Bone marrow (tissue), 2 donors: ENCODE measurements at places on chromosomes 5 and 9.

DNA sequence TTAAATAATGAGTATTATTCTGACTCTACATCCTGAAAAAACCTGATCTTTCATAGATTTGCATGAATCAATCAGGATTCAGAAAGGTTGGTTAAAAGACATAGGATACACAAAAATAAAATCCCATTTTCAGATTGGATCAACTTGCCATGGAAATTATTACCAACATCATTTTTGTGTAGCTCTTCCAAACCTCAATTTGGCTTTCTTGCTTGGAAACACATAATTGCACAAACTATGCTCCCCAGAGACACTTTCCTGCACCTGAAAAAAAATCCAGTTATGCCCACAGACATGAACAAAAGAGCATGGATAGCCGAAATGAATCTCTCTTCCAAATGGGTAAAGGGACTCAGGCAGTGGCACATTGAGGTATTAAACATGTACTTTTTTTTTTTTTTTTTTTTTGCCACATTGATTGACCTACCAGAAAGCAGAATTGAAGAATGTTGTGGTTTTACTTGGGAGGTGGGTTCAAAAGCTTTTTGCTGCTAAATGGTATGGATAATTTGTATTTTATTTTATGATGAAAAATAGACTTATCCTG is 135.4 kb upstream of the FBN2 start:
- no peak for DNase-seq

GRCh38 chr9:89145097-89145496 is 33.5 kb downstream of the SHC3 start:
- no peak for DNase-seq

- DNase-seq = no peak
Observed at GRCh38 chr9:100670719-100671118, 92.8 kb downstream of the CAVIN4 start.

DNA sequence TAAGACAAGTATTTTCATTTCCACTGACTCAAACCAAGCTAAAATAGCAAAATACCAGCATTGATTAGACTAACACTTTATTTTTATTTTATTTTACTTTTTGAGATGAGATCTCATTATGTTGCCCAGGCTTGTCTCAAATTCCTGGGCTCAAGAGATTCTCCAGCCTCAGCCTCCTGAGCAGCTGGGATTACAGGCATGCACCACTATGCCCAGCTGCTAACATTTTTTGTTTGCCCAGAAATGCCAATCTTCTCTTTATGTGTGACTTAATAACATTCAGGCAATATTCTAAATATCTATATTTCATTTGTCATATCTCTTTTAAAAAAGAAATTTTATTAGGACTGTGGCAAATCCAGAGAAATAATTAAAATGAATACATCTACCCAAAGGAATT is 55.0 kb downstream of the OXCT1 start:
- no peak for DNase-seq

- no peak for DNase-seq
Observed at GRCh38 chr9:99834474-99834873, 12.8 kb downstream of the NR4A3 start.

GRCh38 chr9:80995759-80996158 is 693.6 kb downstream of the TLE1 start:
- DNase-seq = no peak

DNA sequence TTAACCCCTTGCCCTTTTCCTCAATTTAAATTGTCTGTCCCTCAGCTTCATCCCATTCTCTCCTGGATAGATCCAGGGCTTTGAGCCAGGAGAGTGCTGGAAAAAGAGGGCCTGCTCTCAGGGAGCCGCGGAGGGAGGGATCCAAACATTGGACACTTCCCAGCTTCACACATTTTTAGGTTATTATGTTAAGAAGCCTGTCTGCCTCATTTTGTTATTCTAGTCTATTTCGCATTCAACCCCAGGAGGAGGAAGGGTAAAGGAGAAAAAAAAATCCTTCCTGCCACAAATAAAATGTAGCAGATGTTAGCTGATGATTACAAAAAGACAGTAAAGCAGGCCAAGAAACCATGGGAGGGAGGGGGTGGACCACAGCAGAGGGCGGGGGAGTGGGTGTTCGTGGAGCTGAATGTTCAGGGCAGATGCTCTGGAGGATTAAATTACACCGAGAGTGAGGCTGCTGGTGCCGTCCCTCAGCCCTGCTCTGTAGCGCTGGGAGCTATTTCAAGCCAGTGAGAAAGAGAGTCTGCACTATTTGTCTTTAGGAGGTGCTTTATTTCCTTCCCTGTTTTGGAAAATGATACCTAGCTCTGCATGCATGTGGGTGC is 60.6 kb upstream of the ZFR start:
- no peak for DNase-seq

DNA sequence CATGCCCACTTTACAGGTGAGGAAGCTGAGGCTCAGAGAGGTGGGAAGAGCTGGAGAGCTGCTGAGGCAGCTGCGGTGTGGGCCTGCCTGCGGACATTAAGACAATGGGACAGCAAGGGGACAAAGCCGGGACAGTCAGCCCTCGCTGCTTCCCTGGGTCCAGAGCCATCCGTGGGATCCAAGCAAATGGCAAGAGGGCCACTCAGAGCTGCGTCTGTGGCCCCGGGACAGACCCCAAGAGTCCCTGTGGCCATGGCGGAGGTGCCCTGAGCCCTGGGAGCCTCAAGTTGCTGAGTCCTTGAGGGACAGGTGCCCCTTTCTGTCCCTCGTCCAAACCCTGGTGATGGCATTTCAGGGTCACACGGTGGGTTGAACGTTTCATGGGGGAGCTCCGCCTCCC is 191.9 kb downstream of the OLFM1 start:
- no peak for DNase-seq

- DNase-seq = no peak
Observed at GRCh38 chr5:40831346-40832210, 3.4 kb downstream of the RPL37 start.

DNA sequence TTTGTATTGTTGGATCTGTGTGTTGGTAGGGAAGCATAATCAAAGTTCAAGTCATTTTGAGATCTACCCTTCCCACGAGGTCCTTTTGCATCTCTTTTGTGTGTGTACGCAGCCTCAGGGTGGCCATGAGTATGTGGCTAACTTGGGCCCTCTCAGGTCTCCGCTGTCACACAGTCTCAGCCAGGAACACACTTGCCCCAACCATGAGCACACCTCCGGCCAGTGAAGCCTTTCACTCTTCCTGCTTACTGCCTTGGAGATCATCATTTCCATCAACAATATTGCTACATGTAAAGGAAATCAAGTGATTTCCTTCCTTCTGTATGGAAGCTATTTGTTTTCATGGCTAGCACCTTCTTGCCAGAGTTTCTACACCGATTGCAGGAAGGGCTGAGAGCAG is 13.9 kb downstream of the ZNF346 start:
- DNase-seq = no peak

GRCh38 chr9:21268347-21268657 is 28.5 kb upstream of the IFNA14 start:
- DNase-seq = no peak

- DNase-seq = no peak
Observed at GRCh38 chr5:108102463-108102862, 279.4 kb downstream of the FBXL17 start.

DNA sequence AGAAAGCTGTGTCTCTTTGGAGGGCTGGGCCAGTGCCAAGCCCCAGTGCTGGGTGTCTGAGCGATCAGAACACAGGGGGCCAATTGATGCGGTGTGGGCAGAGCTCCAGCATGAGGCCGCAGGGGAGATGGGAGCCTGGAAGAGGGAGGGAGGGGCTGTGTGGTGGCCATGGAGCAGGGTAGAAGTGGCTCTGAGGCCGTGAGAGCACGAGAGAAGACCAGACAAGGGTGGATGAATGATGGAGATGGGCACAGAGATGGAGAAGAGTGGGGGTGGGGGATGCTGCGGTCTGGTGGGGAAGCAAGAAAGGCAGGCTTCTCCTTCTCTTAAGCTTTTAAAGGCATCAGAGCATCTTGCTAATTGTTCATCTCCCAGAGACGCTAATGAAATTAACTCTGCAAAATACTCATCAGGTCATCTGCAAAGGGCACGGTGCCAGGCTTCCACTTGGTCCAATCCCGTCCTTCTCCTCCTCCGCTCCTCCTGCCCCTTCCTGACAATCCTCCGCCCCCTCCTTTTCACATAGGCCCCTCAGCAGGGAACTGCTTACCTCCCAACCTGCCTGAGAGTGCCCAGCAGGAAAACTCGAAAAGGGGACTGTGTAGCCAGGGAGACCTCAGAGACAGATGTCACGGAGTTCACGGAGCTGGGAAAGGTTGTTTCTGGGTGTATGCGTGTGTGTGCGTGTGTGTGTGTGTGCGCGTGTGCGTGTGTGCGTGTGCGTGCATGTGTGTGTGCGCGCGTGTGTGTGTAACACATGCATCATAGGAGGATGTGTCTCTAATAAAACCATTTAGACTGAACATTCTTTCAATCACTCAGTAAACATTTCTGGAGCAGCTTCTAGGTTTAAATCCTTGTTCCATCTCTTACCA is 7.1 kb upstream of the UNC5A start:
- no peak for DNase-seq

DNA sequence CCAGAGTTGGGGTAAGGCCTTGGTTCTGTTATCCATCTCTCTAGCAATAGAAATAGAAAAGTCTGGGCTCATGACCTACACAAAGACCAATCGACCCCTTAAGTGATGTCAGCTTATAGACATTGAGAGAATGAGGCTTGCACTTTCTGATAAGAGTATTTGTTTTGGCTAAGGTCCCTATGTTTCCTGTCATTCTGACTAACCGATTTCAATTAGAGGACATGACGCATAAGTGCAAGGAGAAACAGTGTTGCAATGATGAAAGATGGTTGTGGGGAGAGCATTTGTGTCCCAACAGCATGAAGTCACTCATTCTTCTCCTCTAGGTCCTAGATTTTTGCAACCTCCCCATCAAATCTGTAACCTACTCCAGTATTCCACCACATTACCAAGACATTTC is 255.1 kb downstream of the MAT2B start:
- no peak for DNase-seq

GRCh38 chr9:105887679-105888078 is 193.3 kb downstream of the TMEM38B start:
- DNase-seq = no peak

GRCh38 chr5:36887532-36887931 is 11.0 kb downstream of the NIPBL start:
- no peak for DNase-seq

- DNase-seq = no peak
Observed at GRCh38 chr5:38297830-38298608, 39.7 kb downstream of the EGFLAM start.

GRCh38 chr5:31921852-31922305 is 252.2 kb downstream of the GOLPH3 start:
- no peak for DNase-seq

DNA sequence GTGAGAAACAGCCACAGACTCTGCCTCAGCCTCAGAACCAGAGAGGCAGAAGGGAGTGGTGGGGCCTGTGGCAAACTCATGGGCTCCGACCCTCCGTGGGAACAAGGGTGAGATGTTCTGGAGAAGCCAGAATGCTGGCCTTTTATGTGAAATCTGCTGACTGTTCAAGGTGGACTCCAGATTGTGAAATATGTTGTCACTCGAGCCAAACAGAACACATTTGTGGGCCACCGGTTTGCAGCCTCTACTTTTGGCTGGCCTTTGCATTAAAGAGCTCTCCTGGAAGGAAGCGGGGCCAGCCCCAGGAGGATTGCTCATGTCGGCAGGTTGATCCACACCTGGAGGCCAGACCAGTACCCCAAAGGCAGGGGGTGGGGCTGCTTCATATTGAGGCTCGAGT is 62.4 kb downstream of the ERGIC1 start:
- no peak for DNase-seq

DNA sequence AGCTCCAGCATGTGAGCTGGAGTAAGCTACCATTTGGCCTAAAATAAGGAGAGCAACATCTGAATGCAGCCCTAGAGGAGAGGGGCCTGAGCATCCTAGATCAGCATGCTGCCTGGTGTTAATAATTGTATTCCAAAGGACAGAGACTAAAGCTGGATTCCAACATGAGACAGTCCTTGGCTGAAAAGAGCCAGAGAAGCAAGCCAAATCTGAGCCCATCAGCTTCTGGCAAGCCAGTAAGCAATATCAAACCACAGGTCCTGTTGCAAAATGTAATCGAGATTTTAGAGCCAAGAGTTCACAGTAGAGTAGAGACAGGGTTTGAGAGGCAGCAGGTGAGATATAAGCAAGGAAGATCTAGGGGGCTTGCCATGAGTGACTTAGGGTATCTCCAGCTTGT is 42.3 kb upstream of the DMAC1 start:
- DNase-seq = no peak

GRCh38 chr9:134549336-134549735 is 92.3 kb upstream of the COL5A1 start:
- DNase-seq = no peak

DNA sequence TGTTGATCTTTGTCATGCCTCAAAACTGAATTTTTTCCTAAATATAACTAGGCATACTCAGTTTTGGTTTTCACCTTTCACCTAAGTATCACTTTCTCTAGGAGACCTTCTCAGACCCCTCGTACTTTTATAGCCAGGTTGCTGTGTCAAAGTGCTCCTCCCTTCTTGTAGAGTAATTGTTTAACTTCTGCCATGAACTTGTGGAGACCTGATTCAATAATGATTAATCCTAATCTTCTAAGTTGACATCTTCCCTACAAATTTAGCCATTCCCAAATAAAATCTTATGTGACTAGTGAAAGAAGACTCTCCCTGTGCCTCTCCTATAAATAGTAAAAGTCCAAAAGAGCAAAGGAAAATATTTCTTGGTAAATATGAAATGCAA is 159.8 kb downstream of the SPATA31D1 start:
- no peak for DNase-seq

DNA sequence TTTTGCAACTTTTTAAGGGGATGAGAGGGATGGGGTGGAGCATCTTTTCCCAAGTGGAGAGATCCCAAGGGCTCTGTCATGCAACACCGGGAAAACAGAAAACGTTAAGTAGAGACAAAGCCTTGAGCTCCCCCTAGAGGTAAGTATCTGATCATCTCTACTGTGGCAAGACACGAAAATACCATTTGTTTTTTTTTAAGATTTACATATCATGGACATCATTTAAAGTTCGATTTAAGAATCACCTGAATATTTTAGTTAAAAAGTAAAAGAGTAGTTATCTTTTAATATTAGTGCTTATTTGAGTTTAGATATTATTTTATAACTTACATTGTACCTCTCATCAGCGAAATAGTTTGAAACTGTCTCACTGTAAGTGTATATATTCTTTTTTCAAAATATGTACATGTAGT is 200.4 kb downstream of the LRRC70 start:
- no peak for DNase-seq
